ENCODE measurements at places on chromosomes 1 and 21.

- DNase-seq, result no peak
Measured at GRCh38 chr21:42263591-42264131, 44.7 kb downstream of the ABCG1 start.

DNA sequence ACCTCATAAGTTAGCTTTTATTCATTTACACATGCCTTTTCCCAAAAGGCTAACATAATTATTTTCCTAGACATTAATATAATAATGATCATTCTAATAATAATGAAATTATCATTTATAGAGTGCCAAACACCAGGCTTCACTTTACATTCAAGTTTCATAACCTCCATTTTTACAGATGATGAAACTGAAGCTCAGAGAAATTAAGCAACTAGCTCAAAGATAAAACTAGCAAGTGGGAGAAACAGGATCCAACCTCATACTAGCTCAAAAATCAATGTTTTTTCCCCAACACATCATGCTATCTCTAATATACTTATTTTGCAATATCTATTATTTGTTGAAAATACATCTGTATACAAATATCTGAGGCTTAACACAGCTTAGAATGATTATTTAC lies 14.0 kb downstream of the LPGAT1 start:
- DNase-seq, result no peak

GRCh38 chr1:29939079-29939478 lies 702.8 kb downstream of the PTPRU start:
- DNase-seq, result no peak

DNA sequence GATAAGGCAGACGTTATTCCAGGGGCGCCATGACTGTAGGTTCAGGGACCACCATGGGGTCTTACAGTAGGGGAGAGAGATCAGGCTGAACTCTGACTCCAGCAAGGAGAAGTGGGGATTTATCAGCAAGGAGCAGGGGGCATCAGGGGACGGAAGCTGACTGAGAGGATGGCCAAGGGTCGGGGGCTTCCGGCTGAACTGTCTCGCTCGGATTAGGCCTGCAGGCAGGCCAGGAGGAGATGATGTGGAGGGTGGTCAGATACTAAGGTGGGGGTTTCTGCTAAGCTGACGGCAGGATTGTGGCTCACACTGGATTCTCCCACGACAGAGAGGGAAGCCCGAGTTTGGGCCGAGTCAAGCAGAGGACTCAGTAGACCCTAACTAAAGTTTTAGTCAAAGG lies 186.9 kb upstream of the VAMP3 start:
- no peak for DNase-seq

- peak; percentile 11 for DNase-seq
Measured at GRCh38 chr1:91684481-91685196, 184.0 kb downstream of the CDC7 start.

DNA sequence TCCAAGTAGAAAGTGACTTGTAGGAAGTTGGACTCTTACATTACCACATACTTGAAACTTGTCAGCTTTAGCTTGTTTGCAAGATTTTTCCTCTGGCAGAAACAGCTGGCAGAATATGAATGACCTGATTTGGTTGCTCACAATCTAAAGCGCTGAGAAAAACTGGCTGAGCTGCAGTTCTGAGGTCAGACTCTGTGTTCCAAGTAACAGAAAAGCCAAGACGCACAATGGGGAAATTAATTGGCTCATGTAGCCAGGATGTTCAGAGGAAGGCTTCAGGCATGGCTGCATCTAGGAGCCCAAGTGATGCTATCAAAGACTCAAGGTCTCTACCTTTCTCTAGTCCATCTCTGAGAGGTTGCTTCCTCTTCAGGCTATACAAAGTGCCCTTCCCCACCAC lies 27.0 kb downstream of the ALPL start:
- no peak for DNase-seq

- no peak for DNase-seq
Measured at GRCh38 chr1:23423415-23424292, 894 bp downstream of the TCEA3 start.

DNA sequence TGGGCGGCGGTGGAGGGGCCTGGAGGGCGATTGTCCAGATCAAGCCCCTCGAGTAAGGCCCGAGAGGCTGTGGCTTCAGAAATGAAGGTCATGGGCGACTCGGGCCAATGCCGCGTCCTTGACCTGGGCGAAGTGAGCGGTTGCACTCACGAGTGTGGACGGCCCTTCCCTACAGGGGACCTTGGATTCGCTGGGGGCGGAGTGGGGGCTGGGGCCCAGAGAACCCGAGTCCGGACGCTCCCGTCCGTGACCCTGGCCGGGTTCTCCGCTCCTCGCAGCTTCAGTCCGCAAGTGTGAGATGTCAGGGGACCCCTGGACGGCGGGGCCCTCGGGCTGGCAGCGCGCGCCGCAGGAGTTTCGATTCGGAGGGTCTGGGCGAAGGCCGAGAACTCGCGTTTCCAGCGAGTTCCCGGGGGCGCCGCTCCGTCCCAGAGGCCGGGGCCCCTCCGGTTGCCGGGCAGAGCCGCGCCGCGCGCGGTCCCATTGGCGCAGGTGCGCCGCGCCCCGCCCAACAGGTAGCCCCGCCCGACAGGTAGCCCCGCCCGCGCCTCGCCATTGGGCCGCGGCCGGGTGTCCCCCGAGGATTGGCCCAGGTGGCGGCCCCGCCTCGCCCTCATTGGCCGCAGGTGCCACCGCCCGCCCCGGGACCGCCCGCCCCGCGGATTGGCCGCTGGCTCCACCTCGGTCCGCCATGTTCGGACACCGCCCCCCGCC lies at the start of gene PRKCZ:
Gene PRKCZ (plus strand): TSS at position 694 of the 714 bp plus-strand sequence. CDS start 220 bp downstream, outside the sequence.
- DNase-seq, result peak; percentile 90

GRCh38 chr1:41939194-41939593 lies 20.5 kb upstream of the HIVEP3 start:
- no peak for DNase-seq

GRCh38 chr1:15669074-15669473 lies 15.0 kb upstream of the PLEKHM2 start:
- no peak for DNase-seq

DNA sequence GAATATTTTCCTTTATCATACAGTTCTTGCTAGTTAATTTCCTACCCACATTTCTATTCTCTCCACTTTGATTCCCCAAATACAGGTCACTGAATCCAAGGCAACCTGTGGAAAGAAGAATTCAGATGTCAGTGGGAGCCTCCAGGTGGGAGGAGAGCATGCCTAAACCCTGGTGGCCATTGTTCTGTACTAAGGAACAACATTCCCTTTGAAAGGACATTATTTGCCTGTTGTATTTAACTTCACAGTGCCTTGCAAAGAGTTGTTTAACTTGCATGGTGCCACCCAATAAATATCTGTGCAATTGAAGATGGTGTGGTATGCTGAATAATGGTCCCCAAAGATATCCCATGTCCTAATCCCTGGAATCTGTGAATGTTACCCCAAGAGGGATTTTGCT lies 21.3 kb downstream of the NPHS2 start:
- no peak for DNase-seq

- no peak for DNase-seq
Measured at GRCh38 chr21:32099812-32100416, 178.9 kb downstream of the MIS18A start.

- DNase-seq, result no peak
Measured at GRCh38 chr1:68495532-68495931, 1.4 kb downstream of the DEPDC1 start.

GRCh38 chr1:99365545-99365944 lies 101.3 kb downstream of the PLPPR4 start:
- no peak for DNase-seq

DNA sequence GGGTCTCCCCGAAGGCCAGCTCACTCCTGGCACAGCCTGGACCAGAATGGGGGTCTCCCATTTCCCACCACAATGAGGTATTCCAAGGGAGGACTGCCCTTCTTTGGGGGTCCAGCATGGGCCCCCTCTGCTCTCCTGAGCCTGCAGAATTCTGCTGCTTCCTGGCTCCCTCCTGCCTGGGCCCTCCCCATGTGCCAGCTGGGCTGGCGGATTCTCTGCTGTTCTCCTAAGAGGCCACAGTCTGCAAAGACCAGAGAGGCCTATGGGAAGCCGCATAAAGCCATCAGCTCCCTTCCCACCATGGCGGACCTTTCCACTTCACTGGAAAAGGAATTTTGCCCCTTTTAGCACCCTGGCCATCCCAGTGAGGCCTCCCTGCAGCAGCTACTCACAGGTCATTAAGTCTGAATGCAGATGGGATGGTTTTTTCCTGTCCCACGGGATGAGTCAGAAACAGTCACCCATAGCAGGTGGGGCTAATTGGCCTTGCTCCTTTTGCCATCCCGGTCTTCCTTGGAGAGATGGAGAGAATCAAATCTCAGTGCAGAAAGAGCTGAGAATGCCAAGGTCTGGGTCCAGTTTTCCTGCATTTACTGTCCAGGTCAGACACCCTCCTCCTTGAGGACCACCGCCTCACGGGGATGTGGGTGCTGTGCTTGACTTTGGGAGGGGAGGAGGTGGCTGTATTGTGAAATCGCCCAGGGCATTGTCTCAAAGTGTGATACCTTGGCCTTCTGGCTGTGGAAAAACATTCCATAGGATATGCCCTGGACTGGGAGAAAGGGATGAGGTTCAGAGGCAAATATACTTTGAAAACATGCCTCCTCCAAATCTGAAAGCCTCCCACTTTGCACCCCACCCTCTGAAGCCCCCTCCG lies 23.2 kb downstream of the MYBPH start:
- DNase-seq, result no peak

GRCh38 chr1:34292472-34292871 lies 115.8 kb downstream of the C1orf94 start:
- no peak for DNase-seq

- DNase-seq, result no peak
Measured at GRCh38 chr21:31905503-31906451, 33.0 kb downstream of the HUNK start.

DNA sequence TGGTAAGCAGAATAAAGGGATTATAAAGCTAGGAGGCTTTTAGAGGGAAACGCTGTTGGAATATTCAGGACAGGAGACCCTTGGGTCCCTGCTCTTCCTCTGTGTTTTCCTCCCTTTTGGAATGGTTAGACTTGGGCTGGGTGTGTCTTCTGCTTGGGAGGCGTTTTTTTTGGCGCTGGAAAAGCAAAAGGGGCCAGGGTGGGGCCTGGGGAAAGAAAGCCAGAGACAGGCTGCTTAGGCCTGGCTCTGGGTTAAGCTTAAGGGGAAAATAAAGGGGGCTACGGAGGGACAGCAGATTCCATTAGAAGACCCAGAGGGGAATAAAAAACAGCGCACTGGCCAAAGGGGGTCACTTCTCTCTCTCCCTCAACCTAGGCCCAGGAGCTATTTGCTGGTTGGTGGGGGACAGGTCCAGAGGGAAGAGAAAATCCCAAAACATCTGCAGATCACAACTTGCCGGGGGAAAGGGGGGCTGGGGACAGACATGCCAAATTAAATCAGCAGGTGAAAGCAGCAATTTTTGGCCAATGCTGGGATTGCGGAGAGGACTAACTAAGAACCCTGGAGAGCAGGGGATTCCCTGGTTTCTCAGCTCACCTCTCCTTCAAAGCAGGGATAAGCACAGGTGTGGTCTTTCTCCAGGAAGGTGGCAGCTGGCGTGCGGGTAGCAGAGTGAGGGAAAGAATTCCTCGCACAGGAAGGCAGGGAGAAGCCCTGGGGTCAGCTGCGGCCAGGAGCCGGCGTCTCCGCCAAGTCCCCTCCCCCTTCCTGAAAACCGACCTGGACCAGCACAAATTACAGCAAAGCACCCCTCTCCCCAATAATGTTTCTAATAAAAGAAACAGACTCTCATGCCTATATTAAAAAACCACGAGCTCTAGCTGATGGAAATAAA lies 82.2 kb upstream of the AK4 start:
- no peak for DNase-seq

DNA sequence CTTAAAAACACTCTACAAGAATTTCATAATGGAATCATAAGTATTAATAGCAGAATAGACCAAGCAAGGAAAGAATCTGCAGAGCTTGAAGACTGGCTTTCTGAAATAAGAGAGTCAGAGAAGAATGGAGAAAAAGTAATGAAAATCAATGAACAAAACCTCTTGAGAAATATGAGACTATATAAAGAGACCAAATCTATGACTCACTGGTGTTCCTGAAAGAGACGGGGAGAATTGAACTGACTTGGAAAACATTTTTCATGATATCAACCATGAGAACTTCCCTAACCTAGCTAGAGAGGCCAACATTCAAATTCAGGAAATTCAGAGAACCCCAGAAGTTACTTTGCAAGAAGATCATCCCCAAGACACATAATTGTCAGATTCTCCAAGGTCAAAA lies 85.6 kb downstream of the GDAP2 start:
- no peak for DNase-seq

DNA sequence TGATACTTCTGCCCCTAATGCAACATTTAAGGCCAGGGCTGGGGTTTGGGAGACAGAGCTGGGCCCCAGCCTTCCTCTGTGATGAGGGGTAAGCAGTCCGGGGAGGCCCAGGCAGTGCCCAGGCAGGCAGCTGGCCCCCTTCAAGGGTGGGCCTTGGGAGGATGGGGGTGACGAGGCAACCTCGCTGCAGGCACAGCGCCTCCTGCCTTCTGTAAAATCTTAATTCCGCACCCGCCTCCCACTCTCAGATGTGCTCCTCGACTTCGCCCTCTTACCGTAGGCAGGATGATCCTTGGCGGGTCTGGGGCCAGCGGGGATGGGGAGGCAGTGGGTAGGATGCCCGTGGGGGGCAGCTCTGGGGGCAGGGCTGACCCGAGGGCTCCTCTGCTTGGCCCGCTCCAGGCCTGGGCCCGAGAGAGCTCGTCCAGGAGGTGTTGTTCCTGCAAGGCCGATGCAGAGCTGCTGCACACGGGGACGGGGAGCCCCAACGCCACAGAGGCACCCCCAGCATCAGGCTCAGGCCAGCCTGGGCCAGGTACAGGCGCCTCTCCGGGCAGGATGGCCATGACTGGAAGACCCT lies 9.1 kb downstream of the C21orf58 start:
- no peak for DNase-seq

- no peak for DNase-seq
Measured at GRCh38 chr1:225863167-225863566, 19.0 kb downstream of the TMEM63A start.

DNA sequence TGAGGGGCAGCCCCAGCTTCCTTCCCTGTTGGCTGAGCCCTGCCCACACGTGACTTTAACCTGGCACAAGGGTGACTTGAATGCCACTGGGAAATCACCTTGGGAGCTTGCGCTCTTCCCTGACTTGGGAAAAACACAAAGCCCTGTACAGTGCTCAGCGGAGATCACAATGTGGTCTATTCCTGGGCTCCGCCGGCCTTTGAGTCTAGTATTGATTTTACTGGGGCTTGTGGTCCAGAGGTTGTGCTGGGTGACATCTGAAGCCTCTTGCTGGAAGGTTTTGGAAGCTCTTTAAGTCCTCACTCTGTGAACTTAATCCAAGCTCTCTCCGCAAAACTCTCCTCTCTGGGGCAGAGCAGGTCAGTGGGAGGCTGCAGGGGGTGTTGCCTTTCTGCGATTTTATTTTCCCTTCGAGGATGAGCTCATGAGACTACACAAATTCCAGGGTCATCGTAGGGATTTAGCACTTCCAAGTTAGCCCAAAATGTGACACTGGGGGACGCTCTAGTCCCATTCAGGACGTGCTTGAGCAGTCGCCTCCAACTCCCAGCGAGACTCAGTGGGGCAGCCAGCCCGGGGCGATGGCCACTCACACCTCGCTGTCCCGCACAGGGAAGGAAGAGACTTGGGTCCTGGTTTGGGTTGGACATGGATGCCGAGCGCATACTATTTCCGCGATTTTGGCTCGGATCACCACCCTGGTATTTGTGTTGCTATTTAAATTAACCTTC lies 291.9 kb upstream of the AJAP1 start:
- DNase-seq, result no peak

GRCh38 chr1:54136269-54136896 lies 16.4 kb downstream of the CDCP2 start:
- no peak for DNase-seq

- no peak for DNase-seq
Measured at GRCh38 chr1:93851327-93851712, 27.7 kb downstream of the DNTTIP2 start.
